Adipocyte (in vitro differentiated cells): ENCODE measurements at places on chromosomes 1 and 21.
A peak's percentile ranks its signal among the peaks of the same experiment; 100 is the strongest.

DNA sequence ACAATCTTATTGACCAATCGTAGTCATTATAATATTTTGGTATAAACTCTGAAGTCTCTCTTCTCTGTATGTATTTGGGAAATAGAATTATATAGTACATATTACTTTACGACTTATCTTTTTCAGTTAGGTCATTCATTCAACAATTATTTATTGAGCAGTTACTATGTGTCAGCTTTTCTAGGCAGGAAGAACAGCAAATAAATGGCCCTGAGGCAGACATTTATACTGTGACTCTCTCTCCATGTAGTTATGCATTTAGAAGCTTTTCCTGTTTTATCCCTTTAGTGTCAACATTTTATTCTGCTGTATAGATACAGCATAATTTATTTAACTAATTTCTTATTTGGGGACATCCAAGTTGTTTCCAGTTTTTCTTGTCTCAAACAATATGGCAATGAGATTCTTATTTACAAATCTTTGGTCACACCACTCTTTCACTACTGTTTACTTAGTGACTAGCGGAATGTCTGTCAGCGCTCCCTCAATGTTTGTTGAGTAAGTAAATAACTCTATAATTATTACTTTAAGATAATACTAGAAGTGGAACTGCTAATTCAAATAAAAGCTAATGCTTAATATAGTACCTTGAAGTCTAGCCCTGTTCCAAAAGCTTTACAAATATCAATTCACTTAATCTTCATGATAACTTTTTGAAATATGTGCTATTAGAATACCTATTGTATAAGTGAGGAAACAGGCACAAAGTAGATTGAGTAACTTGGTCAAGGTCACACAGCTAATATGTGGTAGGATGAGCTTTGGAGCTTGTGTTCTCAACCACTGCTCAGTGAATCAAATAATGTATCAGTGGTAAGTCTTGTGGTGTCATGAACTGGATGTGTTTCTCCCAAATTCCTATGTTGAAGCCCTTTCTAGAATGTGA lies 465.6 kb downstream of the SIPA1L2 start:
- no peak for DNase-seq

DNA sequence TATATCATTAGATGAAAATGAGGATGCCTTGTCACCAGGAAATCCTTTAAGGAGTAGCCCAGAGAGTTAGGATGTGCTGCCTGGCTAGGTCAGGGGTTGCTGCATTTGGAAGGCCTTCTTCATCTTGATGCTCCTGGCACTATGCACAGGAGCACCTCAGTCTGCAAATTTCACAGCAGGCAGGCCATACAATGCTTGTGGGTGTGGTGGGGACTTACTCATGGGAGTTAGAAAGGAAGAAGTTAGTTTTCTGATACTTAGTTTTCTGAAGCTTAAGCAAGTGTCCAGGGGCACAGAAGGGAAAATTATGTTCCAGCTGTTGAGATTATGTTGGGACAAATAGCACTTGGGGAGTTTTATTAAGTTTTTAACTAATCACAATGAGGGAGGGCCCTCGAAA lies 11.4 kb downstream of the HLX start:
- no peak for DNase-seq

DNA sequence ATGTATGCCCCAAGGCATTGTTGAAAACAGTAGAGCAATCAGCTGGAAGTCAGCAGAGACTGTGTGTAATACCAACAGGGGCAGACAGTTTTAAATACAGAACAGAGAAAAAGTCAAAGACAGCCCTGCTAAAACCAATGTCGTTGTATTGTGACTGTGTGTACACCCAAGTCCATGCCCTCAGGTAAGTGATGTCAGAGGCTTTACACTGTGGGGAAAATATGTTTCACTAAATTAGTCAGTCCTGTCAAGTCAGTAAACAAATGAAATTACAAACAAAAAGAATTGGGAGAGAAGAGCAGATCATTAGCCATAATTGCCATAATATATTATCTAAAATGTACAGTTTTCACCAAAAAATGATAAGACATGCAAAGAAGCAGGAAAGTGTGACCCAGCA lies 2.4 kb upstream of the CYP2J2 start:
- no peak for DNase-seq

- no peak for DNase-seq
These were observed 278 bp upstream of the KRTAP27-1 start for GRCh38 chr21:30337772-30338171.

DNA sequence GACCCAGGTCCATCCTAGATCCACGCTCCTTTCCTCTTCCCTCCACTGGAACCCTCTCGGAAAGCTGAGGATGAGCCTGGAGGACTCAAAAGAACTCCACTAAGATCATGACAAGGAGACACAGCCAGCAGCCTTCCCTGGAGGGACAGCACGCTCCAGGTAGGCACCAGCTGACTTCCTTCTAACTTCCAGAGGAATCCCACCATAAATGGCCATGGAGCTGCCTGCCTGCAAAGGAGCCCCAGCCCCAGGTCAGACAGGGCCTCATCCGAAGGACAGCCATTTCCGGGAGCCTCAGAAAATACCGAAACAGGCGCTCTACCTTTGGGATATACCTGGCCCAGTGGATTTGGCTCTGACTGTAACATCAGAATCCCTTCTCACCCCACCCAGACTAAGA lies 4.1 kb downstream of the SH3BP5L start:
- no peak for DNase-seq

DNA sequence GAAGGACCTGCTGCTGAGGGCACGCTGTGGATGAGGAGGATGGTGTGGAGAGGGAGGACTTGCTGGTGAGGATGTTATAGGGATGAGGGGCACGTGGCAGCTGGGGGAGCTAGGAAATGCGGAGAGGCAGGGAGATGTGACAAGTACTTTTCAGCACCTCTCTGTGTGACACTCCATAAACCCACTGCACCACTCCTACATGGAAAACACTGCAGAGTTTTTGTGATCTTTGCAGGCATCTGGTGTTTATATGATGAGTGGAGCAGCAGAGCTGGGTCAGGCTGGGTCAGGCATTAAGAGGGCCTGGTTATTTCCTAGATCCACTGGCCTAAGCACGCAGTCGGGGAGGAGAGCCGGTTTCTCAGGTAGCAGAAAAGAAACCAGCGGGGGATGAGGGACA lies 167.3 kb upstream of the COA6 start:
- no peak for DNase-seq

- no peak for DNase-seq
These were observed 32.7 kb upstream of the WASF2 start for GRCh38 chr1:27522432-27523336.

DNA sequence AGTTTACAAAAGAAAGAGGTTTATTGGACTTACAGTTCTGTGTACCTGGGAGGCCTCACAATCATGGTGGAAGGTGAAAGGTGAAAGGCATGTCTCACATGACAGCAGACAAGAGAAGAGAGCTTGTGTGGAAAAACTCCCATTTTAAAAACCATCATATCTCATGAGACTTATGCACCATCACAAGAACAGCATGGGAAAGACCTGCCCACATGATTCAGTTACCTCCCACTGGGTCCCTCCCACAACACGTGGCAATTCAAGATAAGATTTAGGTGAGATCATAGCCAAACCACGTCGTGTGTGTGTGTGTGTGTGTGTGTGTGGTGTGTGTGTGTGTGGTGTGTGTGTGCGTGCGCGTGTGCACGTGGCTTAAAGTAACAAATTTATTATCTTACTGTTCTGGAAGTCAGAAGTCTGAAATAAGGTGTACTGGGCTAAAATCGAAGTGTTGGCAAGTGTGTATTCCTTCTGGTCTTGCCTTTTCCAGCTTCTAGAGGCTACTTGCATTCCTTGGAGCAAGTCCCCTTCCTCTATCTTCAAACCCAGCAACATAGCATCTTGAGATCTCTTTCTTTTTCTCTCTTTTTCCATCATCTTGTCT lies 48.1 kb upstream of the MPC2 start:
- no peak for DNase-seq

- DNase-seq, result no peak
These were observed 23.5 kb downstream of the COL6A1 start for GRCh38 chr21:46005081-46005480.

DNA sequence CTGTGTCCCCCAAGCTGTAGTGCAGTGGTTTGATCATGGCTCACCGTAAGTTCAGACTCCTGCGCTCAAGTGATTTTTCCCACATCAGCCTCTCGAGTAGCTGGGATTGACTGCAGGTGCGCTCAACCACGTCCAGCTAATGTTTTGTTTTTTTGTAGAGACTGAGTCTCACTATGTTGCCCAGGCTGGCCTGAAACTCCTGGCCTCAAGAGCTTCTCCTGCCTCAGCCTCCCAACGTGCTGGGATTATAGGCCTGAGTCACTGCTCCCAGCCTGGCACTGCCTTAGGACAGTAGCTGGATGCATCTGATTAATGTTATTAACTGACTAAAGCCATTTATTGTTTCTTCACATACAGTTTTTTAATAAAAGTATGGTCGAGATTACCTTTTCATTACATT lies 40.2 kb downstream of the RNF11 start:
- no peak for DNase-seq

- peak; percentile 66 for DNase-seq
These were observed 240.5 kb downstream of the TGFB2 start for GRCh38 chr1:218585511-218586184.

- DNase-seq, result peak; percentile 55
These were observed 56.1 kb downstream of the HIVEP3 start for GRCh38 chr1:41862384-41863221.

DNA sequence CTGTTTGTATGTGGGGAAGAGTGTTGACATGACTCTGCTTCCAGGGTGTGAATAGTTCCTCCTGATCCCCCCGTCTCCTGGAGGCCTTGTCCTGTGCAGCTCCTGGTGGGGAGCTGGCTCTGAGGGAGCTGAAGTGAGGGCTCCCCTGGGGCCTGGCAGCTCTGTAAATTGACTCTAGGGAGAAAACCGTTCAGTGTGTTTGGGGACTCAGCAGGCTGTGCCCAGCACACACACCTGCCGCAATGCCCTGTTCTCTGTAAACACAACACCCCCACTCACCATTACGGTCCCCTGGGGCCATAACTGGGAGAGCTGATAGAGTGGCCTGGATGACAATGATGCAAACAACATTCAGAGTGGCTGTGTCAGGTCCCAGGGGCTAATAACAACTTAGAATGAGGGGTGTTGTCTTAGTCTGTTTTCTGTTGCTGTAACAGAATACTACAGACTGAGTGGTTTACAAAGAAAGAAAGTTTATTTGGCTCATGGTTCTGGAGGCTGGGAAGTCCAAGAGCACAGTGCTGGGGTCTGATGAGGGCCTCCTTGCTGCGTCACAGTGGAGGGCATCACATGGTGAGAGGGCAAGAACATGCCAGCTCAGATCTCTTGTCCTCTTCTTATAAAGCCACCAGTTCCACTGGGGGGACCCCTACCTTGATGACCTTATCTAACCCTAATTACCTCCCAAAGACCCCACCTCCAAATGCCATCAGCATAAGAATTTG lies 15.3 kb downstream of the ADORA1 start:
- no peak for DNase-seq

DNA sequence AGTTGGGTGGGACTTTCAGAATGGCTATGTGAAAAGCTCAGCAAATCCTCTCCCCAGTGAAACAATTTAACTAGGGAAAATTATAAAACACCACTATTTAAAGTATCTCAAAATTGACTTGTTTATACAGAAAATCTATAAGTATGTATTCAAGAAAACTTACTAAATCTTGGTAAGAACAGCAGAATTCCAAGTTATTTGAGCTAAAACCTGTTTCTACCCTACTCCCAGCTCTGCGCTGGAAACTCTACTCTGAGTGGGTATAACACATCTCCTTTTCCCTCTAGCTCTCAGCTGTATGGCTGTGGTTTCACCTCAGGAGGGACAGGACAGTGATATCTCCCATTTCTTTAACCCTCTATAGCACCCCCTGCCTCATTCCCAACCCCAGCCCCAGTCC lies 295.2 kb upstream of the POGK start:
- no peak for DNase-seq

GRCh38 chr21:43956670-43957035 lies 55.5 kb upstream of the TRAPPC10 start:
- no peak for DNase-seq

DNA sequence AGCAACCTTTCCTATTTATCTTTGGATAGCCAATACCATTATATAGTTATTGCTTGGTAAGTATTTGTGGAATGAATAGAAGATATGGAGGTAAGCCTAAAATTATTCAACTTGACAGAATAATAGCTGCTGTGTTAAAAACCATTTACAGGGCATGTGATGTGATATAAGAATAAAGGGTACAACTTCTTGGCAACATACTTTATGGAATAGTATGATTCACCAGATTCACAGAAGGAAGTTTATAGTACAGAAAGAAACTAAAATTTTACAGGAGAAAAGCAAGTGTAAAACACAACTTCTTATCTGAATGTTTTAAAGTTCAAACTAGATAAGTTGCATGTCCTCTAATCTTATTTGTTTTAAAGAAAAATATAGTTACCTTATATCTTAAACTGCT lies 186.4 kb upstream of the ZRANB2 start:
- DNase-seq, result no peak

- DNase-seq, result no peak
These were observed 82.9 kb downstream of the FAM78B start for GRCh38 chr1:166083887-166084286.

DNA sequence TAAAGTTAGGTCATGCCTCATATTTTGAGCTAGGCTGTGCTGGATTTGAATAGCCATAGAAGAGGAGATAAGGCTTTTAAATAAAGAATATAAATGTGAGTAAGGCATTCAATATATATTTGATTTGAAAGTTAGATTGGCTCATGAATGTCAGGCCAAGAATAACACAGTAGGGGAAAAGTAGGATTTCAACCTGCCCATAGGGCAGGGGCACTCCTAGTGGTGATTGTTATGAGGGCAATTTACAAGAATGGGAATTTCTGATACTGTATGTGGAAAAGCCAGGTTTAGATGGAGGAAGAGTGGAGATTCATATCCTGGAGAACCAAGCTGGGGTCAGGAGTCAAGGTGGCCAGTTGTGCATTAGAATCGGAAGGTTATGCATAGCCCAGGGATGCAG lies 74.9 kb downstream of the DNAH14 start:
- no peak for DNase-seq

DNA sequence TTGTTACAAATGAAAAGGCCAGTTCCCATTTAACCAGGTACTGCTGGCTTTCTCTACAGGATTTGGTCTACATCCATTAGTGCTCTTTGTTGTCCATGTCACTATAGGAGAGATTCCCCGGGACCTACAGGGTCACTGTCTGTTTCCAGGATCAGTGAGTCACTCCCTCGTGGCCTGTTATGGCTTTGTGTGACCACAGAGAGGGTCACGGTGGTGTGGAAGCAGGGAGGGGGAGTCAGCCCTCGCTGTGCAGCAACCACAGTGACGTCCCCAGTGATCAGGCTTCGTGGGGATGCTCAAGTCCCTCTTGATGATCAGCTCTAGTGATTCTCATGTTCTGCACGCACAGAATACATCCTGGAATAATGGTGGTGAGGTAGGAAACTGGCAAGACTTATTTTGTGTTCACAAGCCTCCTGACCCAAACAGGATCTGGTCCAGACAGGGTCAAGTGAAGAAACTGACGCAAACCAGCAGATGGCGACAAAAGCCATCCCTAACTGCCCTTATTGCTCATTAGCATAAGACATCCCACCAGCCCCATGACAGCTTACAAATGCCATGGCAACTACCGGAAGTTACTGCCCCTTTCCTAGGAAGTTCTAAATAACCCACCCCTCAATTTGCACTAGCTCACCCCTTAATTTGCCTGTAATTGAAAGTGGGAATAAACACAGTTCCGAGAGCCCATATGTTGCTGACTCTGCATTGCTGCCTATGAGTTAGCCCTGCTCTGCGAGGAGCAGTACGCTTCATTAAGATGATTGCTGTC lies 98.5 kb downstream of the DISC1 start:
- peak; percentile 32 for DNase-seq
